ENCODE measurements at places on chromosomes 1 and 21.

- DNase-seq = no peak
These were observed 492.6 kb downstream of the KCNT2 start for GRCh38 chr1:196115646-196116045.

DNA sequence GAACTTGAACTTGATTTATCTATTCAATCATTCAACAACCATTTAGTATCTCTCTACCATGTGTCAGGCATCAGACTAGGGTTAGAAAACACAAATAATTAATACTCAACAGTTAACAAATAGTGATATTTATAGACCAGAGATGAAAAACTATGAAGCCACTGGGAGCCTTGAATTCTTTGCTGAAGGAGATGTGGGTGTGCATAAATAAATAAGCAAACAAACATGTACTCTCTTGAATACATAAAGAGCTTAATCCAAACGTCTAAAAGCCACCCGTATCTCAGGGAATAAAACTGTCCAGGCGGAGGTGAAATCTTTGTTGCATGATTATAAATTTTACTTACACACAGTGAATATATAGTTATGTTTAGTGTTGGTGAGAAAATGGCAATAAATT, 165.7 kb downstream of the SLC45A1 start:
- no peak for DNase-seq

DNA sequence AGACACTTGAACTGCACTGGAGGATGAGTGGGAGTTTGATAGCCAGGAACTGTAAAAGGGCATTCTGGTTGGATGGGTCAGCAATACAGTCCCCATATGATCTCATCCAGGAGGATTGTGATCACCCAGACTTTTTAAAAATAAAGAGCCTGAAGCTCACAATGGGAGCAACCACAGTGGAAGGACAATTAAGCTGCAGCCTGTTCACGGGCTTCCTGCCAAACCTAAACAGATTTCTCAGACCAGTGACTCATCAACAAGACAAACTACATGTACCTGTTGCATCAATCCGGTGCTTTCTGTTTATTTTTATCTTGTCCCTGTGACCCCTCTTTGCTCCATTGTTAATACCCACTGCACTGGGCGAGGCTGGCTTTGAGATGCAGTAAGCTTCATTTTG, 52.3 kb downstream of the PAPPA2 start:
- no peak for DNase-seq

DNA sequence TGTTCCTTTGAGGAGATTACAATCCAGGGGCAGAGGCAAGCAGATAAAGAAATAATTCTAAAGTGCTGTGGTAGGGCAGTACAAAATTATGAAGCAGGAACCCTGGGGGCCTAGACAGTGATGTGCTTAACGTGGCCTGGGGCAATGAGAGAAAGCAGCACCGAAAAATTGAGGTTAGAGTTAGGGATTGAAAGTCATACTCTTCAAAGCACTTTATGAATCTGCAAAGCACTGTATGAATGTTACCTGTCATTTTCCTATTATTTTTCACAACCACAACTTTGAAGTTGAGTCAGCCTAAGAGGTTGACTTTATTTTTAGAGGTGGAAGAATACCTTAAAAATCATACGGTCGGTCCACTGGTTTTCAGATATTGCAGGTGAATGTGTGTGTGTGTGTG, 183.4 kb upstream of the NFIA start:
- no peak for DNase-seq

GRCh38 chr1:17233675-17234320, 15.1 kb upstream of the PADI3 start:
- no peak for DNase-seq

All from stimulated activated CD8-positive, alpha-beta memory T cell treated with anti-CD3 and anti-CD28 coated beads, Interleukin-7, amount 100 ng/mL, for 4 hours (primary cell).